Activated CD4-positive, alpha-beta T cell treated with anti-CD3 and anti-CD28 coated beads, Interleukin-2, amount 50 U/mL, for 1 hour (primary cell): ENCODE measurements at places on chromosomes 1 and 21.

GRCh38 chr1:54795356-54795665 is 5.8 kb downstream of the TTC22 start:
- DNase-seq, result no peak

GRCh38 chr1:154843636-154844296 is 26.3 kb downstream of the KCNN3 start:
- no peak for DNase-seq

DNA sequence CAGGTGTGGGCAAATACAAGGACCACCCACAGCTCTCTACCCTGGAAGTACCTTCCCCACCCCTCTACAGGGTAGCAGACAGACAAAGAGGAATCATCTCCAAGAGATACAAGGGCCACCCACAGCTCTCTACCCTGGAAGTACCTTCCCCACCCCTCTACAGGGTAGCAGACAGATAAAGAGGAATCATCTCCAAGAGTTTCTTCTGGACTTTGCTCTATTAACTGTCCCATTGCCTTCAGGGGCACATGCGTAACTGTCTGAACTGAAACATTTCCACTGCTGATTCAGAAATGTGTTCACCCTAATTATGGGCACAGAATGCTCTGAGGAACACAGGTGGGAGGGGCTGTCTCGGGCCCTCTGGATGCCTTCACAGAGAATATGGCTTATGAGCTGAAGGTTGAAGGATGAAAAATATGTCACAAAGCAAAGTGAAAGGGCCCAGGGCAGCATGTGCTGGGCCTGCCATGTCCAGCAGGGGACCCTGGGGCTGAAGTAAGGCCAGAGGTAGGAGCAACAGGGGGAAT is 43.9 kb downstream of the ZNF281 start:
- DNase-seq, result no peak

GRCh38 chr1:97308131-97308530 is 586.5 kb downstream of the PTBP2 start:
- DNase-seq, result no peak

DNA sequence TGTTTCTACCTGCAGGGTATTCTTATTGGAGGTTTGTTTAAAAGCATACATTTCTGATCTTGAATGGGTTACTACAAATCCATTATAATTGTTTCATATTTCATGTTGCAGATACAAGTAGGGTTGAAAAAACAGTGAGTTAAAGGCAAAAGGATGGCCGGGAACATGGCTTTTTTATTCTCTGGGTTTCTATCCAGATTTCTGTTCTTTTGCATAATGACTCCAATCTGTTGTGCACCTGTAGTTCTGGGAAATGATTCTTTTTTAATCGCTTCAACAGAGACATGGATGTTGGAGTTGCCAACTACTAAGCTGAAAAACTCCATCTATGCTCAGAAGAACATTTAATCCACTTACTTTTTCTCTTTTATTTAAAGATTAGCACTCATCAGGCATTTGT is 2.7 kb upstream of the ADAMTS1 start:
- DNase-seq, result no peak

DNA sequence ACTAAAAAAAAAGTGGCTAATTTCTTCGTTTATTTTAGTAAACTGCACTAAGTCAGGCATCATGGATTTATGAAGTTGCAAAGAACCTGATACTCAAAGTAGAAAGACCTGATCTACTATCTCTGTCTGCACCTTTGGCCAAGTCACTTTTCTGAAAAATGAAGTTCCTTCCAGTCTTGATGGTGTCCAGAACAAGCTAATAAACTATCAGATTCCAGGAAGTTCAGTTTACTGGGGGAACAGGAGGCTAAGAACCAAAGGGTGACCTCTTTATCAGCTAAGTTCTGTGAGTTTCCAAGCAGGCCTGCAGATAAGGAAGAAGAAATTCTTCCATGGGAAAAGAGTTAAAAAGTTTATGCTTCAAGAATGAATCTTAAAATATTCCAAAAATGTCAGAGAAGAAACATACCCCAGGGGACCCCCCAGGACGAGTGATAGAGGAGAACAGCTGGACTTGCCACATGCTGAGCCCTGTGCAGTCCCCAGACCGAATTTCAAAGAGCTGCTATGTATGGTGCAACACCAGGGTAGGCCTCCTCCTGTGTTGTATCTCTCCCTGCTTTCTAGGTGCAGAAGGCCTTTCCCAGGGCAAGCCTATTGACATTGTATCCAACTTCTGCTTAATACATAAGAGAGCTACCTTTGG is 72.8 kb upstream of the FGGY start:
- no peak for DNase-seq

GRCh38 chr1:7220007-7220406 is 434.8 kb downstream of the CAMTA1 start:
- no peak for DNase-seq

- DNase-seq, result no peak
Observed at GRCh38 chr1:81804312-81804711, 3.6 kb downstream of the ADGRL2 start.

DNA sequence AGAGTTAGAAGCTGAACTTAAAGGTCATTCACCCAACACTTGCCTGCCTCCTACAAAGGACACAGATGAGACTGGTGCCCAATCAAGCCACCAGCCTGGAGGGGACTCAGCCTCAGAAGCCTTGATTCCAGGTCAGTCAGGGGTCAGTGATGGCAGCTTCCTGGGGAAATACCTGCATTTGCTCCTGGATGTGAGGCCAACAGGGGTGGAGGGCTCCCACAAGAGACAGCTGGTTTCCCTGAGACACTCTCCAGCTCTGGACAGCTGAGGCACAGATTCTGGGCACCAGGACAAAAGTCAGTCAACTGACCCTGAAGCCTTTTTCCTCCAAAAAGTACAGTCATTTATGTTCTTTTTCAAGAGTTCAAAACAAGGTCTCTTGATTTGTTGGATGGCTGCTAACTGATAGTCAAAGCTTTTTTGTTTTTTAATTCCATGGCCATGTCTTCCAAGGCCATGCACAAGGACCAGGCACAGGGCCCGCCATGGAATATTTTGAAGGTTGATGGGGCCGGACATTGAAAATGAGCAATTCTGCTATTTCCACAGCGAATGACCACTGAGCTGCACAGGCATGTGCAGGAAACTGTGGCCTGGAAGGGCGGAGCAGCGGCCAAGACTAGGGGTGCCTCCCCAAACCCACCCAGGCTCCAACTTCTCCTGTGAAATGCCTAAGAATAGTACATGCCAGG is 1.8 kb downstream of the C2CD2 start:
- DNase-seq, result no peak

- DNase-seq, result no peak
Observed at GRCh38 chr1:74531796-74532195, 19.4 kb upstream of the LRRC53 start.

DNA sequence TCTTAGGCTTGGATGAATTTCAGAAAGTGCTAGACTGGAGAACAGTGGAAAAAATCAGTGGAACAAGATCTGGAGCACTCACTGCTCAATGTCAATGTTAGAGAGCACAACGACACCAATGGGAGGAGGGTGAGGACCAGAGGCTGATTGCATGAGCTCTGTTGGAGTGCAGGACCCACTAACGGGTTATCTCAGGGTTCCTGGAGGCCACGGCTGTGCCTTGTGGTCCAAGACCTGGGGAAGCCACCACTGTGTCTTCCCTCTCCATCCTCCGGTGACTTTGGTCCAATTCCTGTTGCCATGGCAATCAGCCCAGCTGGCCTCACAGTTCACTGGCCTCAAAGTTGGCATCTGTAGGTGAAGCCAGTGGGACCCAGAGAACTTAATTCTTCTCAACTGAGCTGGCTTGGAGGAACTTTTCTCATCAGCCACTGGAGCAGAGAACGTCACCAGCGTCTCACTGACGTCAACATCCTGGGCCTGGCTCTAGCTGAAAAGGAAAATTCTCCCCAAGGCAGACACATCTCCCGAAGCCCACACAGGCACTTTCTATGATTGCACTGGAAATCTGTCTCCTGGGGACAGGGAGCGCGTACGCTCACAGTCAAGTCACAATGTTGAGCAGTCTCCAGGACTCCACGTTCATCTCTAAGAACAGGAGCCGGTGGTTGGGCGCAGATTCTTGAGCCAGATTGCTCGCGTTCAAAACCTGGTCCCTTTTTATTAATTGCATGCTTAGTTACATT is 21.9 kb upstream of the GPR157 start:
- DNase-seq, result no peak

GRCh38 chr1:8016895-8017241 is 9.2 kb downstream of the ERRFI1 start:
- DNase-seq, result no peak

DNA sequence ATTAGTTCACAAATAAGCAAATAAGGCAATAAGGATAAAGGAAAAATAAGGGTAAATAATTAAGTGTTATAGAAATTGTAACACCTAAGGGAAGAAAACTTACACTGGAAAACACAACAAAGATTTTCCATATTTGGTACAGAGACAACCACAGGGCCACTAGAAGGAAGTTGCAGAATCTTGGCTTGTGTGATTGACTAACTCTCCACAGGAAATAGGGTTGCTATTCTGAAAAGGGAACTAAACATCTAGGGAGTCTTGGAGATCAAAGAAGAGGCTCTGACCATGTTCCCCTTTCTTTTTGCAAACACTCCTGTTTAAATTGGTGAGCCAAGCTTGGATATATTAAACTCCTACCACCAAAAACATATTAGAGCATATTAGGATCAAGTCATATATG is 59.1 kb downstream of the APCS start:
- DNase-seq, result no peak

DNA sequence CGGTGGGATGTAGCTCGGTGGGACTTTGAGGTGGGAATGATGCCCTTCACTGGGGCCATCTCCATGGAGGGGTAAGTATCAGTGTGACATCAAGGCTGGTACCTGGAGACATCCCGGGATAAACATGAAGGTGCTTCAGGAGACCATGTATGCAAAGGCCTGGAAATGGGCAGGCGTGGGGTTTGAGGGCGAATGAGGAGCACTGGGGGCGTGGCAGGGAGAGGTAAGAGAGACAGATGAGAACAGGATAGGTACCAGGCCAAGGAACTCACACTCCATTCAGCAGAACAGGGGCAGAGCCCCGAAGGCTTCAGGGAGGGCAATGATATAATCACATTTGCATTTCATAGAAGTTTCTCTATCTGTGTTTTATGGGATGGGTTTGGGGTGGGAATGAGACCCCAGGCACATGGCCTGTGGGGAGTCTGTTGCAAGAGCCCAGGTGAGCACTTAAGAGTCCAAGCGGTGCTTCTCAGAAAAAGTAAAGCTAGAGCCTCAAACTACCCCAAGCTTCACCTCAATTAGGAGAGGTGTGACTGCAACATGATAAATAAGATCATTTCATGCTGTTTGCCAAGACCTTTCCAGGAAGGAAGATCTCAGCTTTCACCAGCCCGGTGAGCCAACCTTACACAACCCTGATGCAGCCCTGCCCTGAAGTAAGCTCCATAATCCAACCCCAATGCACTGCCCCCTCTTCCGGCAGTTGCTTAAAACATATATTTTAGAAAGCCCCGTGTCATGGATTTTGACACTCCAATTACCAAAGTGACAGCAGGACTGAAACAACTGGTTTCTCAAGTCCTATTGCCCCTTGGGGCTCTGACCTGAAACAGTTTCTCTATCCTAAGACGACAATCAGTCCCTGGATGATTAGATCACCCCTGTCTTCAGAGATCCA is 7.4 kb downstream of the S100A9 start:
- DNase-seq, result no peak

GRCh38 chr1:14970115-14970798 is 183.3 kb upstream of the TMEM51 start:
- no peak for DNase-seq

DNA sequence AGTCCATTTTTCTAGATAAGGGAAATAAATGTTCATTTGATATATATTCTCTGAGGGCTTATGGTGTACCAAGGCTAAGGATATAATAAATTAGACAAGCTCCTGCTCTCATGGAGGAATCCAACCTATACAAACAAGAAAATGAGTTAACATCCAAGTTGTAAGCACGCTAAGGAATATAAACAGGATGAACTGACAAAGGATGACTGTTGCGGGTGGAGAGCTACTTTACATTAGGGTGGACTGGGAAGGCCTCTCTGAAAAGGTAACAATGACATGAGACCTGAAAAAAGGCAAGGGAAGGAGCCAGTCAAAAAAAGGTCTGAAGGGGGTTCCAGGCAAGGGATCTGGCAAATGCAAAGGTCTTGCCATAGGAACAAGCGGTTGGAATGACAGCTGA is 3.1 kb downstream of the BCAR3 start:
- no peak for DNase-seq

DNA sequence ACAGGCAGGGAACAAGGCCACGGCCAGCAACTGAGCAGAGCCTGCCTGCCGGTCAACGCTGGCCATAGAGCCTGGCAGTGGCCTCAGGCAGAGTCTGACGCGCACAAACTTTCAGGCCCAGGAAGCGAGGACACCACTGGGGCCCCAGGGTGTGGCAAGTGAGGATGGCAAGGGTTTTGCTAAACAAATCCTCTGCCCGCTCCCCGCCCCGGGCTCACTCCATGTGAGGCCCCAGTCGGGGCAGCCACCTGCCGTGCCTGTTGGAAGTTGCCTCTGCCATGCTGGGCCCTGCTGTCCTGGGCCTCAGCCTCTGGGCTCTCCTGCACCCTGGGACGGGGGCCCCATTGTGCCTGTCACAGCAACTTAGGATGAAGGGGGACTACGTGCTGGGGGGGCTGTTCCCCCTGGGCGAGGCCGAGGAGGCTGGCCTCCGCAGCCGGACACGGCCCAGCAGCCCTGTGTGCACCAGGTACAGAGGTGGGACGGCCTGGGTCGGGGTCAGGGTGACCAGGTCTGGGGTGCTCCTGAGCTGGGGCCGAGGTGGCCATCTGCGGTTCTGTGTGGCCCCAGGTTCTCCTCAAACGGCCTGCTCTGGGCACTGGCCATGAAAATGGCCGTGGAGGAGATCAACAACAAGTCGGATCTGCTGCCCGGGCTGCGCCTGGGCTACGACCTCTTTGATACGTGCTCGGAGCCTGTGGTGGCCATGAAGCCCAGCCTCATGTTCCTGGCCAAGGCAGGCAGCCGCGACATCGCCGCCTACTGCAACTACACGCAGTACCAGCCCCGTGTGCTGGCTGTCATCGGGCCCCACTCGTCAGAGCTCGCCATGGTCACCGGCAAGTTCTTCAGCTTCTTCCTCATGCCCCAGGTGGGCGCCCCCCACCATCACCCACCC is at the start of gene TAS1R3:
TAS1R3 (plus strand) TSS at position 213 of the 898 bp plus-strand sequence; CDS start at position 279, 66 bp downstream.
- no peak for DNase-seq

DNA sequence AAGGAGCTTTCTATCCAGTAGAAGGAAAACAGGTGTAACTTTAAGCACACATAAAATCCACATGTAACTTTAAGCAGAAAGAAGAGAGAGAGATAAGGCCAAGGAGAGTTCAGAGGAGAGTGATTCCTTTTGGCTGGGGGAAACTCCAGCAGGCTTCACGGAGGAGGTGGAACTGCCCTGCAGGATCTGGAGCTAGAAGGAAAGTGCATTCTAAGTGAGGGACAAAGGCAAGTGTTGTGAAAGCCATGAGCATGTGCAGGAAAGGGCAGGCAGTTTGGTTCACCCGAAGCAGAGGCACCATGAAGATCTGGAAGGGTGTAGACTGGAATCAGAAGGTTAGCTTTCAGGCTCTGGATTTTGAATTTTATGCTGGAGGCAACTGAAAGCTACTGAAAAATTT is 46.3 kb downstream of the GADD45A start:
- no peak for DNase-seq

- DNase-seq, result no peak
Observed at GRCh38 chr1:208332774-208333126, 88.6 kb upstream of the PLXNA2 start.
